Stimulated activated CD8-positive, alpha-beta memory T cell treated with anti-CD3 and anti-CD28 coated beads, Interleukin-4, amount 100 ng/mL, for 4 hours (primary cell): ENCODE measurements at places on chromosomes 16 and 17.

- DNase-seq, result no peak
Observed at GRCh38 chr17:18161207-18162145, 22.2 kb upstream of the ALKBH5 start.

DNA sequence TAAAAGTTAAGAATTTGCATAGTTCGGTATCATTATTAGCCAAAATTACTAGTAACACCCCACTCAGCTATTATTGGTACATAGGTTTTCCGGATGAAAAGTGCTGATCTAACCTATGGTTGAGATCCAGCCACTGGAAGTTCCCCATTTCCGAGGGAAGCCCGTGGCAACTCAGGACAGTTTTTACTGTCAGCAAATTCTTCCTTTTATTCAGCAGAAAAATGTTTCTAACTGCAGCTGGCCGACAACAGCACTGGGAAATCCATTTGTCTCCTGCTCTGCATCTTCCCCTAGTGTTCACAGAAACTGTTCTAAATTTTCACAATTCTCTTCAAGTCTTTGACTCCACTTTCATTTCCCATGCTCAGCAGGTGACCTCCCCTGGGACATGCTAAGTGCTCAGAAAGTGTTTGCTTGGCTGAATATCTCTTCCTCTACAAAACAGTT, 15.5 kb upstream of the MMD start:
- no peak for DNase-seq

GRCh38 chr17:59440757-59441463, 109.5 kb downstream of the YPEL2 start:
- DNase-seq, result peak; percentile 60

DNA sequence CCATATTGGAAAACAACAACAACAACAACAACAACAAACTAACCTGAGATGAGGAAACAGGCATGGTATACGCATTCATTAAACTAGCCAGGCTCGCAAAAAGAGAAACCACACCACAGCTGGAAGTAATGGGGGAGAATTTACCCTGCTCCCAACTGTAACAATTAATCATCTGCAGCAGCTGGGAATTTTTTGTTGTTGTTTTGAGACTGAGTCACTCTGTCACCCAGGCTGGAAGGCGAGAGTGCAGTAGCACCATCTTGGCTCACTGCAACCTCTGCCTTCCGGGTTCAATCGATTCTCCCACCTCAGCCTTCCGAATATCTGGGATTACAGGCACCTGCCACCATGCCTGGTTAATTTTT, 16.3 kb downstream of the PRPSAP1 start:
- no peak for DNase-seq

- no peak for DNase-seq
Observed at GRCh38 chr17:69388822-69389442, 25.6 kb upstream of the MAP2K6 start.

- no peak for DNase-seq
Observed at GRCh38 chr16:15542261-15542660, 100.7 kb downstream of the MARF1 start.

- DNase-seq, result no peak
Observed at GRCh38 chr17:80586846-80587228, 42.2 kb downstream of the RPTOR start.

- no peak for DNase-seq
Observed at GRCh38 chr17:63514974-63515373, 8.2 kb upstream of the KCNH6 start.

GRCh38 chr16:79993629-79994209, 393.2 kb upstream of the MAF start:
- DNase-seq, result no peak

GRCh38 chr16:57341441-57342303, 16.9 kb upstream of the CCL22 start:
- no peak for DNase-seq

- DNase-seq, result no peak
Observed at GRCh38 chr17:82948081-82948511, 108.3 kb upstream of the ZNF750 start.

DNA sequence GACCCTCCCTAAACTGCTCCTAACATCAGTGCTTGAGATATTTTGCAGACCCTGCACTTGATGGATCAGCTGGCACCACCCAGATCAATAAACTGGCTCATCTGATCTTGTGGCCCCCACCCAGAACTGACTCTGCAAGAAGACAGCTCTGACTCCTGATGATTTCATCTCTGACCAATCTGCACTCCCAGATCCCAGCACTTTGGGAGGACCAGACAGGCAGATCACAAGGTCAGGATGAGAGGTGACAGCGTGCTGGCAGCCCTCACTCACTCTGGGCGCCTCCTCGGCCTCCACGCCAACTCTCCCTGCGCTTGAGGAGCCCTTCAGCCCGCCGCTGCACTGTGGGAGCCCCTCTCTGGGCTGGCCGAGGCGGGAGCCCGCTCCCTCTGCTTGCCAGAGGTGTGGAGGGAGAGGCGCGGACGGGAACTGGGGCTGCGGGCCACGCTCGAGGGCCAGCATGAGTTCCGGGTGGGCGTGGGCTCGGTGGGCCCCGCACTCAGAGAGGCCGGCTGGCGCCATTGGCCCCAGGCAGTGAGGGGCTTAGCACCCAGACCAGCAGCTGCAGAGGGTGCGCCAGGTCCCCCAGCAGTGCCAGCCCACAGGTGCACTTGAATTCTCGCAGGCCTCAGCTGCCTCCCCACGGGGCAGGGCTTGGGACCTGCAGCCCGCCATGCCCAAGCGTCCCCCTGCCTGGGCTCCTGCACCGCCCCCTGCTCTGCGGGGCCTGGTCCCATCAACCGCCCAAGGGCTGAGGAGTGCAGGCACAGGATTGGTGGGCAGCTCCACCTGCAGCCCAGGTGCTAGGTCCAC, 2.4 kb upstream of the C16orf54 start:
- no peak for DNase-seq

DNA sequence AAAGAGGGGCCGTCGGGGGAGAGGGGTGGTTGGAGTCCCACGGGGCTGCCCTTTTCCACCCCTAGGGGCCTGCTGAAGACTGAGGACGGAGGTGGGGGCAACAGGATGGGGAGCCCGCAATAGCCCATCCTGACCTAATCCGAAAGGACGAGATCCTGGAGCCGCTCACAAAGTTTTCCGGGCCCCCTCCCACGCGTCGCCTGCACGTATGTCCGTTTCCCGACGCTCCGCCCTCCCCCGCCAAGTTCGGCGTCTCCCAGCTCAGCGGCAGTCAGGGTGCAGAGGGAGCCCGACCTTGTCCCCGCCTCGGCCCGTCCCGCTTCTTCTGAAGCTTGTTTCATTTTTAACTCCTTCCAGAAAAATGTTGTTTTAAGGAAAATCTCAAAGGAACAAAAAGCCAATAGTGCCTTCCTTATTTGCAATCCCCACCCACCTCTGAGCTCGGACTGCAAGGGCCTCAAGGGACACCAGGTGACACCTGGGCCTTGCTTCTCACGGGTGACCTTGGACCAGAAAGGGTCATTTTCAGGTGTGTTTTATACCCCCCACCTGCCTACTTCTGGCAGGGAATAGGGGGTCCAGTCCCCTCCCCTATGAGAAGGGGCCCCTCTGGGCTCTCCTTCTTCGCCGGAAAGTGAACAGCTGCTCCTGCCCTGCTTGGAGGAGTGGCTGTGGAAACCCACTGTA, 3.4 kb upstream of the ZNF423 start:
- no peak for DNase-seq

DNA sequence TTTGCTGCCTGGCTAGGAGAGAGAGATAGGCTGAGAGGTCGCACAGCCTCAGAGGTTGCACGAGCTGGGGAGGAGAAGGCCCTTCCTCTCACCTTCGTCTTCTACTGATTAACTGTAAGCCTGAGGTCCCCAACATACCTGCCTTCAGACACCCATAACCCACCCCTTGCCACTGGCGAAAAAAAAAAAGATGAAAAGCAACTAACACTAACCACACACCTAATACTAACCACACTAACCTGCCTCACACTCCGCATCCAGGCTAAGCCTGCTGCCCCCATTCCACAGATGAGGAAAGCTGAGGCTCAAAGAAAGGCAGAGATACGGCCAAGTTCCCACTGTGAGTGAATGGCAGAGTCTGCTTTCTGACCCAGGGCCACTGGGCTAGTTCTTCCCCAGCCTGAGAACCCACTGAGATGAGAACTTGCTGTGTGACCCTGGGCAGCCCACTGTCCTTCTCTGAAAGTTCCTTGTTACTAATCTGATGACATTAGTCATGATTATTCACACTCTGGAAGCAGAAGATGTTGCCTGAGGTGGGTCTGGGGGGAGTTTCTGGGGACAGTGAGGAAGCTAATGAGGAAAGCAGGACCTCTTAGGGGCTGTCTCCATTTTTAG, 4.6 kb downstream of the IL21R start:
- DNase-seq, result no peak

DNA sequence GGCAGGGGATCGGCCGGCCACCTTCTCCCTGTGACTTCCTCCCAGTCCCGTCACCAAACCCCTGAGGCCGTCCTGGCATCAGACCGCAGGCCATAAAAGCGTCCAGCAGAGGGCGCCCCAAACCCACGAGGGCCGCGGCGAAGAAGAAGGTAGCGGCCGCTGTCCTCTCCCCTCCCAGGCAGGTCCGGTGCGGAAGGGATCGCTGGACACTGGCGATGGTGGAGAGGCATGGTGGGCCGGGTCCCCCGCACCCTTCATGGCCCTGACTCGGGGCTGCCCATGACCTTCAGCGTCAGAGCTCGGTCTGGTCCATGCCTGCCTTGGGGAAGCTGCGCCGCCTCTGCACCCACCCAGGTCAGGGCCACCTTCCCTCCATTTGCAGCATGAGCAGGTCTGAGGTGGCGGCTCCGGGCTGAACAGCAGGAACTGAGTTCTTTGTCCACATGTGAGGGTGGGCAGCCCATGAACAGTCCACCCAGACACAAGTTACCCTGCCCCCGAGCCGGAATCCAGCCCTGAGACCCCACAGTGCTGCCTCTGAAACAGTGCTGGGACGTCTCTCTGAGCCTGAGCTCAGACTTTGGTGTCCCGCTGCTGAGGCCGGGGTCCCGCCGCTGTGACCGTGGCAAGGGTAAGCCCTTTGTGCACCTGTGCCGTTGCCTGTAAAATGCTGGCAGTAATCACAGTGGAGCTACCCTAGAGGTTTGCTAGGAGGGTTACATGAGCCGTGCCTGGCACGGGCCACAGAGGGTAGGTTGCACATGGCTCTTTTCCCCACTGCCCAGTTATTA, 40.8 kb upstream of the CMIP start:
- DNase-seq, result peak; percentile 49

DNA sequence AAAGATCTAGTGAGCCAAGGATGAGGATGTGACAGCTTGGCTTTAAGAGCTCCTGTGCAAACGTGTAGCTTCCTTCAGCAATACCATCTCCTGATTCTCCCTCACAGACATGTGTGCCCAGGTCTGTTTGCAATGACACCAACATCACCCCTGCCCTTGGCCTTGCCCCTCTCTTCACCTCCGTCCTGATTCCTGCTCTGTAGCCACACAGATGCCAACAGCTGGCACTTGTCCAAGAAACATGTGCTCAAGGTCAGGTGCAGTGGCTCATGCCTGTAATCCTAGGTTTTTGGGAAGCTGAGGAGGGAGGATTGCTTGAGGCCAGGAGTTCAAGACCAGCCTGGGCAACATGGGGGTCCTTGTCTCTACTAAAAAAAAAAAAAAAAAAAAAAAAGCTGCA, 103.8 kb upstream of the CRHR1 start:
- DNase-seq, result no peak

DNA sequence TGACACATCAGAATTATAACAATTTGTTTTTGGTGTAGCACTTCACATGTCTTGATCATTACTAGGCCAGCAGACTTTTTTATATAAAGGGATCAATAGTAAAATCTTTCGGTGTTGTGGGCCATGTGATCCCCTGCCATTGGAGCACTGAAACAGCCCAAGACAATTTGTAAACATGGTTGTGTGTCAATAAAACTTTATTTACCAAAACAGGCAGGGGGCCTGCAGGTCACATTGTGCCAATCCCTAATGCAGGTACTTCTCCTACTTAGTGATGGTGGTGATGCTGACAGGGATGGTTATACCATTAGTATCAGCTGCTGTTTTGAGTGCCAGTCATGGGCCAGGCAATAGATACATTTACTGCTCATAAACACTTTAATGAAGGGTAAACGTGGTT, 319.9 kb downstream of the SNX29 start:
- DNase-seq, result no peak

- no peak for DNase-seq
Observed at GRCh38 chr17:30344283-30345088, 10.6 kb upstream of the TMIGD1 start.

GRCh38 chr17:73343739-73344454, 32.1 kb upstream of the CDC42EP4 start:
- no peak for DNase-seq

- no peak for DNase-seq
Observed at GRCh38 chr16:86723689-86724088, 145.3 kb downstream of the FOXL1 start.

DNA sequence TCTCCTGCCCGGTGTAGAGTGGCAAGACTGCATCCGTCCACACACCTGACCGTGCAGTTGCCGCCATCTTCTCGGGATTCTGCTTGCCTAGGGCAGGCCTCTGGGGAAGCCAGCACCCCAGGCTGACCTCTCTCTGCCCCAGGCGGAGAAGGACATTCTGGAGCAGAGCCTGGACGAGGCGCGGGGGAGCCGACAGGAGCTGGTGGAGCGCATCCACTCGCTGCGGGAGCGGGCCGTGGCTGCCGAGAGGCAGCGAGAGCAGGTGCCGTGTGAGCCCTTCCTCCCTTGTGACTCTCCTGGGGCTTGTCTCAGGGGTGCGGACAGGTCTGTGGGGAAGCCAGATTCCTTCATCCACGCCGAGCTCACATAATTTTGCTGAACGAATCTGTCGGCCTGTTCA, 19.8 kb downstream of the CARD14 start:
- no peak for DNase-seq

GRCh38 chr16:70676675-70677498, 9.0 kb downstream of the MTSS2 start:
- DNase-seq, result no peak

DNA sequence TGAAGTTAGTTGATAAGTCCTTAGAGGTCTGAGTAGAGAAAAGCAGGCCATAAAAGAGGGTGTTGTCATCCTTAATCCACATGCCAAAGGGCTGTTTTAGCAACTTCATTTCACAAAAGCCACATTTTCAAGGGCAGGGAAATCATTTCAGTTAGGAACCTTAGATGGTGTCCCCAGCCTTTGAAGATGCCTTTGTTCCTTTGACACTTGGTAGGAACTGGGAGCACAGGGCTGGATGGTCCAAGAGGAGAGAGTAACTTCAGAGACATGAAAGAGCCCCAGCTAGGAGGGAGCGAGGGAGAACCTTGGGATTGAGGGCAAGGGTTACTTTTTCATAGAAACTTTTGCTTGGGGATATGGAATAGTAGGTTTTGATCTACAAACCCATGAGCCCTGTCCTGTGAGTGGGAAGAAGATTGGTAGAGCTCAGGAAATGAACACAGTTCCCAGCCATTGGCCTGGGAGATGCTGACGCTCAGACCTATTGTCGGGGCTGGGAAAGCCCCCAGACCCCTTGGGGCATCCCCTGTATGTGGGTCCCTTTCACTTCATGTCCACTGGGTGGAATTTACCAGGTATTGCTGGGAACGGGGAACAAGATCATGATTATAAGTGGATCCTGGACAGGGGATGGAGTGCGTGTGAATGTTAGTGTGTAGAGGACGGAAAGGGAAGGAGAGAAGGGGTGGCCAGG, 18.9 kb downstream of the MSI2 start:
- no peak for DNase-seq

DNA sequence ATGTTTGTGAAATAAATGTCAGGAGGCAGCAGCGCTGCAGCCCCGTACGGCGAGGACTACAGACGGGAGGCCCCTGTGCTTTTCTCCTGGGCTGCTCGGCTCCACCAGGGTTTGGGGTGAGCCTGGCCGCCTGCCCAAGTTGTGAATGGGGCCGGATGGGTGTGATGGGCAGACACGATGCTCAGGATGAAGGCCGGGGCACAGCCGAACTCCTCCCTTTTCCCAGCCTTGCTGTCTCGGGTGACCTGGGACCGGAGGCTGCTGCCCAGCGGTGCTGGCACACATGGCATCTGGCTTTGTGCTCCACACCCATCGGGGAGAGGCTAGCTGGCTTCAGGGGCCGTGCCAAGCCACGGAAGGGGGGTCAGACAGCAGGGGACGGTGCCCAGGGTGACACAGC, 34.2 kb upstream of the ZFPM1 start:
- no peak for DNase-seq
